EH (cell line): ENCODE measurements at places on chromosomes 7 and 10.

DNA sequence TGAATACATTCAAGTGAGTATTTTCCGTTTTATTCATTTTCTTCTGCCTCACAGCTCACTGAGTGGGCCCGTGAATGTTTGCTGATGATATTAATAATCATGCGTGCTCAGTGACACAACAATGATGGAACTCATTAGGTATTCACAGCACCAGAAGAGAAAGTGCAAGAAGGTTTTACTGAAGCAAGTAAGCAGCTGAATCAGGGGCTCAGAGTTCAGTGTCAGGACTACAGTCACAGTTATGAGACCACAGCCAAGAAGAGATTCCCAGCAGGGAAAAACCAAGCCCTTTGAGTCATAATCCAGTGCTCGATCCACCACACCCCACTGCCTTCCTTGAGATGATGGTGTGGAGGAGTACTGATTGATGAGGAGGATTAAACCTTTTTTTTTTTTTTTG is 247.4 kb downstream of the KIAA1217 start:
- peak; percentile 93 for DNase-seq

DNA sequence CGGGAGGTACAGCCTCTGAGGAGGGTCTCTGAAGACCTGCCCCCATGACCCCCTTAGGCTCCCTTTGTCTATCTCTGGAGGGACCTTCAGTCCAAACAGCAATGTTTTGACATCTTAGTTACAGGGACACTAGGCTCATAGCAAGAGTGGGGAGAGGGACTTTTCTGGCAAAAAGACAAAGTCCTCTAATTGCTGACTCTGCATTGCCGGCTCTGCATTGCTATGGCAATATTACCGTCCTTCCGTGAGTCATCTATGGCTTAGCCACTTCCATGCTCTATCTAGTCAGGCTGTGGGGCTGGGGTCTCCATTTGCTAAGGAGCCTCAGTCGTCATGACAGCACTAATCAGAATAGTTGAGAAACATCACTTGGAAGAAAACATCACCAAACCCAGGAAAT is 952.6 kb downstream of the KCNMA1 start:
- no peak for DNase-seq

DNA sequence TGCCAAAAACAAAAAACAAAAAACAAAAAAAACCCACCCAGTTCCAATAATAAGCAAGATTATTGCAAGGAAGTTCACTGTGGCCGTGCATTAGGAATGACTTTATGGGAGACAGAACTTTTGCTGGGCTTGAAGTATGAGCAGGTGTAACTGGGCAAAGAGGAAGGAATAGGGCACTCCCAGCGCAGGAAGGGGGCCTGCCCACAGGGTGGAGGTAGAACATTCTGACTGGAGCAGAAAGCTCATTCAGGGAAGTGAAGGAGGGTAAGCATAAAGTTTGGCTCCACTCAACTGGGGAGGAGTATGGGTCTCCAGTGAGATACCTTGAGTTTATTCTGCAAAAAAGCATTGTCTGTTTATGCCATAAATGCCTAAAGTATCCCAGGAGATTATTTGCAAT is 42.1 kb upstream of the WIPF3 start:
- no peak for DNase-seq

DNA sequence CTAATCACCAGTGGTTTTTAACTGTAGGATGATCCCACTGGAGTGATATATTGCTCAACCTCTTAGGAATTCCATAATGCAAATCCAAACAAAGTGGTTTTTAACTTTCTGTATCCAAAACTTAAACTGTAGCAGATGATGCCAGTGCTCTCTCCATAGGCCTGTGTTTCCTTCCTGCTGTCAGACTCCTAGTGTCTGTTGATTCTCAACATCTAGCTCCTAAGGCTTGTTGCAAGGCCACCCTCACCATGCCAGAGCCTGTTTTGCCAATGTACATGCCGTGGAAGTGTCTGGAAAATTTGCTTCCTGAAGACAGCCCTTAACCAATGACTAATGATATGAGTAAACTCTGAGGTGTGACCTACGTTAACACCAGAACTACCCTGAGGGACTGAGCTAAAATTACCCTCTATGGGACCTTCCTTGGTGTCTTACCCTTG is 39.3 kb downstream of the C1GALT1 start:
- peak; percentile 84 for DNase-seq

GRCh38 chr10:121566755-121567154 is 31.5 kb downstream of the FGFR2 start:
- DNase-seq = no peak

DNA sequence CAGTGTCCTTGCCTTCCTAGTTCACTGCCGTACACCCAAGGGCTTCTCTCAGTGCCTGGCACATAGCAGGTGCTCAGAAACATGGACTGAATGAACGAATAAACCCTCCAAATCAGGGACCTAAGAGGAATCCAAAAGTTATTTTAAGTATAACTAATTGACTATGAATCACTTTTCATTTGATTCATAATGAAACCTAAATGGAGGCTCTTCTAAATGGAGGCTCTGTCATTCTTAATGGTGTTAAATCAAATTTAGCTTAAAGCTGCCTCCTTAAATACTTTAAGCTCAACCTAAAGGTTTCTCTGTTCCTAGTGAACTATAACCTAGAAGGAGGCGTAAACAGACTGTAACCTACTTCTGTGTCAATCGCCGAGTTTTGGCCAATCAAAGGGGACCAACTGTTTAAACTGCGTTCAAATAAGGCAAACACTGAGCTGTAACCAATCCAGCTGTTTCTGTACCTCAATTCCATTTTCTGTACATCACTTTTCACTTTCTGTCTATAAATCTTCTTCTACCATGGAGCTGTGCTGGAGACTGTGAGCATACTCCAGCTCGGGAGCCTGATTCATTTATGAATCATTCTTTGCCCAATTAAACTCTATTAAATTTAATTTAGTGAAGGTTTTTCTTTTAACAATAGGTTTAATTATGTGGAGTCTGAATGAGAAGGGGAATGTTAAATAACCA is 11.0 kb downstream of the PYROXD2 start:
- DNase-seq = peak; percentile 67

DNA sequence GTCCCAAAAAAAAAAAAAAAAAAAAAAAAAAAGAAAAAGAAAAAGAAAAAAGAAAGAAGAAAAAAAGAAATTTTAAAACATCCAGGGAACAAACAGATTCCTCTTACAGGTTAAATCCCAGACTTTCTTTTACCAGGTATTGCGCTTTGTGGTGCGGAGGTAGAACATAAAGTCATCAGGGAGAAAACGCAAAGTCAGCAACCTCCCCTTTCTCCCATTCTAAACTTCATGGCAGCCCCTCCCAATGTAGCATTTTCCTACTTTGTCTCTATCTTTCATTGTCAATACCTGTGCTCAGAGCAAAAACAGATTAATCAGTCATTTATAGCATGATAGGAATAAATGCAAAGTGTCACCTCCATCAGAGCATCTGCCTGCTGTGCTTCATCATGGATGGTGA is 299.7 kb downstream of the SFMBT2 start:
- DNase-seq = no peak

- DNase-seq = no peak
These were observed 219.1 kb downstream of the TAX1BP1 start for GRCh38 chr7:27958933-27959548.

DNA sequence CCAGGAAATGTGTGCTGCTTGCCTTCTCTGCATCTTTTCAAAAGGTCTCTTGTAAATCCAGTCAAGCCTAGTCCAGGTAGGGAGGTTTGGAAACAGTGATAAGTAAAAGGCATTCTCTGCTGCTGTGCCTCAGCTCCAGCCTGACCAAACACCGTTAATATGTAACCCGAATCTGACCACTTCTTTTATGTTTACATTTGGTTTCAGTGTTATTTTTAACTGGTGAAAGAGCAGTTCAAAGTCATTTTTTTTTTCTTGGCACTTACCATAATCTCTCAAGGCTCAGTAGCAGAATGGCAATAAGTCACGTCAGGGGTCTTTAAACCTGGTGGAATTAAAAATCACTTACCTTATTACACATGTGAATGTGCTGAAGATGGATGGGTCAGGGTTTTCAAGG is 216.8 kb downstream of the PTEN start:
- DNase-seq = peak; percentile 63

DNA sequence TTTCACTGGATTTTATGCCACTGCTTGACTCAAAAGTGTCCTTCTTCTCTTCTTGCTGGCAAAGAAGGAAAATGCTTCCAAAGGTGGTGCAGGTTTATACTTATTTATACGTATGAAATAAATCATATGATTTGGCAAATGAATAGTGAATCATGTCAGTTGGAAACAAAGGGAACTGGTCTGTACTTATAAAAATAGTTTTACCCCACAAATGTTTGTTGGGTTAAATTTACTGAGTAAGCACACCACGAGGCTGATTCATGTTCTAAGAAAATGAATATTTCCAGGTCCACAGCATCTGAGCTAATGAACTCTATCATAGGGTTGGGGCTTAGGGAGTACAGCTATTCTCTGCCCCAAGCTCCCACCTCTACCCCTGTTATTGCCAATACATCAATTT is 232.2 kb downstream of the TRIL start:
- peak; percentile 10 for DNase-seq

GRCh38 chr10:48907730-48908129 is 31.9 kb downstream of the LRRC18 start:
- DNase-seq = no peak

- DNase-seq = no peak
These were observed 63.2 kb downstream of the EBF3 start for GRCh38 chr10:129900825-129901224.
